ENCODE measurements at places on chromosomes 16 and 17.

GRCh38 chr17:49861150-49861884 is 13.4 kb upstream of the TAC4 start:
- DNase-seq, result peak; percentile 76

- DNase-seq, result peak; percentile 35
Measured at GRCh38 chr17:81251094-81251708, 12.1 kb downstream of the NDUFAF8 start.

GRCh38 chr16:80720804-80721371 is 83.5 kb downstream of the CDYL2 start:
- DNase-seq, result no peak

DNA sequence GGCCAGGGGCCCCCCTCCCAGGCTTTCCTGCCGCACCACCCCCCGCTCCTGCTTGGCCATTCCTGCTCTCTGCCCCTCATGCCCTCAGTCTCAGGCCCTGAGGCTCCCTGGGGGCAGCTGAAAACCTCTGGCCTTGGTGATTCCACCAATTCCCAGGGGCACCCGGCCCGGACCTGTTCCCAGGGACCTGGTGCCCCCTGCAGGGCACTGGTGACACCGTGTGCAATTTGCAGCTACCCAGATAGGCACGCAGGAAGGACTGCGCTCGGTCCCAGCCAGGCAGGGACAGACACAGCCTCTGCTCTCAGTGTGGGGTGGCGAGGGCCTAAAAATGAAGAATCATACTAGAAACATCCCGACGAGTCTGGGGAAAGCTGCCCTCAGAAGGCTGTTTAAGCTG is 13.4 kb downstream of the WFDC1 start:
- peak; percentile 87 for DNase-seq

DNA sequence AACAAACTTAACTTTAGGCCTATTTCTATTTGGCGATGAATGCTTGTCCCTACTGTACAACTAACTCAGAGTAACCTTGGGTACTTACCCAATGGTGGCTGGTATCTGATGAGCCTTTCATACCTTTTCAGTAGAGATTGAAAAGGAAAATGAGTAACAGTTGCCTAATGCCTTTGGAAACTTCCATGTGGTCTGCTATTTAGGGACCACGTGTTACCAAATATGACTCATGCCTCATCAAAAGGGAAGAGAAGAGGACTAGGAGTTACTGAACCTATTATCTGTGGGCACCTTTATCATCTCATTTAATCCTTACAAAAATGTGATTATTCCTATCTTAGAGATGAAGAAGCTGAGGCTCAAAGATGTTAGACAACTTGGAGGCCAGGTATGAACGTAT is 8.1 kb downstream of the MYOCD start:
- DNase-seq, result no peak

DNA sequence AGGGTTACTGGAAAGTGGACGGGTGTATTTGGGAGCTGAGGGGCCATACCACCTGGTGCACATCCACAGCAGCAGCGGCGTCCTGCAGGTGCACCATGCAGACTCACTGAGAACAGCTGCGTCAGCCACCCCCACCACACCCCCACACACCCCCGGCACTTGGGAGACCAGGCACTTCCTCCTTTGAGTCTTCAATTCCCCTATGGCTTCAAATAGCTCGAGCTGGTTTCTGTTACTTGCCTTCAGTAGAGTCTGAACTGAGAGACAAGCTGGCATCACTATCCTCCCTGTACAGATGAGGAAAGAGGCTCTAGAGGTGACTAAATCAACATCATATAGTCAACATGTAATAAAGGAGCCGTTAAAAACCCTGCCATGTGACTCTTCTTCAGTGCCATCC is 15.4 kb downstream of the CUEDC1 start:
- DNase-seq, result peak; percentile 23

DNA sequence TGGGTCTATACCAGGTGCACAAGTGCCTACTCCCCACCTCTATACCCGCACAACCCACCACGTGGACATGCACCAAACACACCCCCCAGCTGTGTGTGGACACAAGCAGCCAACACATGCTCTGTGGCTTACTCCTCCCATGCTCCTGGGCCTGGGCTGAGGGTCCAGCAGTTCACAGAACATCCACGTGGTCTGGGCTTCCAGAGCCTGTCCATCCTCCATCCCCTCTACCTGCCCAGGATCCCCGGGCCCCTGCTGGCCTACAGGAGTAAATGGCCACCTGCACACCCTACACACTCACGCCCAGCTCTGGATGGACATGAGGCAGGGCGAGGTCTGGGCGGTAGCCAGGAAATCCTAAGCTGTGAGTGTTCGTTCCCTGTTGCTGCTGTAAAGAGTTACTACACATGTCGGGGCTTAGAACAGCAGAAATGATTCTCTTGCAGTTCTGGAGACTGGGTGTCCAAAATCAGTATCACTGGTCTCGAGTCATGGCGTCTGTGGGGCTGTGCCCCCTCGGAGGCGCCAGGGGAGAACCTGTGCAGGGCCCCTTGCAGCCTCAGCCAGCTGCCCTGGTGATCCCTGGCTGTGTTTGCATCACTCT is 15.0 kb upstream of the RAI1 start:
- no peak for DNase-seq

DNA sequence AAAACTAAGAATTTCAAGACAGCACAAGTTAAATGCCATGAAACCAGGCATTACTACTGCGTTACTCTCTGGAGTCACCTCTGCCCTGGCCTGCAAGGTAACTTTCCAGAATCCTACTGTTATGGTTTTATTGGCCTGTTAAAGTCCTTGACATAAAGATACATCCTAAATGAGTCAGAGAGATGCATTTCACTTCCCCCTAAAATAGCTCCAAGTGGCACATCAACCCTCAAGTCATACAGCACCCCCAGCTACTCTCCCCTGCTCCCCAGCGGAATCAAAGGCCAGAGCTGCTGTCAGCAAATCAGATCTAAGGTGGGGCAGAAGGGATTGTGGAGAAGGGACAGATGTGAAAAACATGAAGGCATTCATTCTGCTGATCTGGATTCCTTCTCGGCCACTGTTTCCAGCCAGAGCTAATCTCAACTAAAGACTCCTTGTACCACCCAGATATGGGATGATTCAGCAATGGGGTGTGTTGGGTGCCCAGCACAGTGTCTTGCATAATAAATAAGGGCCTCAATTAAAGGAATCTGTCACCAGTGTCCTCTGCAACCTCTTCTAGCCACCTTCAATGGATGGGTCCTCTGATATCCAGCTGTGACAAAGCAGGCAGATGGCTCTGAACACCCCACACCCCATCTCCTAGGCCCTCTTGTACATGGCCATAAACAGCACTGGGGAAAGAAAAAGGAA is 8.5 kb upstream of the CCL1 start:
- DNase-seq, result no peak

GRCh38 chr16:30592871-30593270 is 7.4 kb upstream of the ZNF785 start:
- DNase-seq, result no peak

GRCh38 chr16:7318686-7319085 is 14.0 kb upstream of the RBFOX1 start:
- DNase-seq, result no peak

DNA sequence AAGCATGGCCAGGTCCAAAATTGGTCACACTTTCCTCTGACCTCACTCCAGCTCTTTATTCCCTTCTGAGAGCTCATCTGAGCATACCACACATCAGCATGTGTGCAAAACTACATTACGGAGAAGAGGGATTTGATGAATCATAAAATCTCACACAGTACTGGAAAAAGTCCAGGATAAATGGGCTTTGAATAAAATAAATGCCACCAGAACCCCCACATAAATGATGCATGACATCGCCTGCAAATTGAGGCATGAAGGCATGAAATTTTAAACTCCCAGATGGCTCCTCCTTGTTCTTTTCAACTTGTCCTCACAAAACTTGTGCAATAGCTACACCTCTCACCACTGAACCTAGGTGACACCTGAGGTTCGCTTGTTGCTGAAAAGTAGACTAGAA is 439.5 kb downstream of the CA10 start:
- no peak for DNase-seq

GRCh38 chr17:68356520-68356919 is 65.2 kb downstream of the ARSG start:
- DNase-seq, result no peak

- no peak for DNase-seq
Measured at GRCh38 chr17:883586-883962, 96.0 kb downstream of the NXN start.

DNA sequence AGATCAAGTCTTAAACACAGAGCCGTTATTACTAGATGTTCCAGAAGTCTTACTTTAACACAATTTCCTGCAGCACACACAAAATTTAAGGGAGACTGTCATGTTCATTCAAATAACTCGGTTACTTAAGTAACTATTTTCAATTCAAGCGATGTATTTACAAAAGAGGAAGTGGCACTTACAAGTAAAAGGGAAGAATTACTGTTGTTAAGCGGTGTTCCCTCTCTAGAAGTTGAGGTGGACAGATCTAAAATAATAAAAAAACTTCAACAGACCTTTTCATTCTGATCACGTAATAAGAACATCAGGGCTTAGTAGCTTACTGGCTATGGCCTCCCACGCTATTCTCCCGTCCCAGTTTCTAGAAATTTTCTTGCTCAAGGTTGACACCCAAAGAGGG is 26.2 kb upstream of the TXNDC11 start:
- DNase-seq, result no peak

- DNase-seq, result peak; percentile 56
Measured at GRCh38 chr17:6078458-6078871, 8.3 kb downstream of the WSCD1 start.

- DNase-seq, result no peak
Measured at GRCh38 chr16:86026916-86027315, 128.0 kb downstream of the IRF8 start.

GRCh38 chr16:50666658-50667496 is 14.2 kb downstream of the SNX20 start:
- no peak for DNase-seq

DNA sequence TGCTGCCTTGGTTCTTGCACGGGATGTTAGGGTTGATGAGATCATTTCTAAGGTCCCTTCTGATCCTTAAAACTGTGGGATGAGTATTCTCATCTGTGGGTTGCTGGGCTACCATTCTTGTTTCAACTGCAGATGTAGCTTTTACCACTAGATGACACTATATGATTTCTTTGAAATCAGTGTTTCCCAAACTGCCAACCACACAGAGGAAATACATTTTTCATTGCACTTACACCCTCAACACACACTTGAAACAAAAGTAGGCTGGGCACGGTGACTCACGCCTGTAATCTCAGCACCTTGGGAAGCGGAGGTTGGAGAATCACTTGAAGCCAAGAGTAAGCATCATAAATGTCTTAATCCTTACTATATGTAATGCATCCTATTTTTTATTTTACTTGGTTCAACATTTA is 15.3 kb downstream of the LCMT1 start:
- no peak for DNase-seq

DNA sequence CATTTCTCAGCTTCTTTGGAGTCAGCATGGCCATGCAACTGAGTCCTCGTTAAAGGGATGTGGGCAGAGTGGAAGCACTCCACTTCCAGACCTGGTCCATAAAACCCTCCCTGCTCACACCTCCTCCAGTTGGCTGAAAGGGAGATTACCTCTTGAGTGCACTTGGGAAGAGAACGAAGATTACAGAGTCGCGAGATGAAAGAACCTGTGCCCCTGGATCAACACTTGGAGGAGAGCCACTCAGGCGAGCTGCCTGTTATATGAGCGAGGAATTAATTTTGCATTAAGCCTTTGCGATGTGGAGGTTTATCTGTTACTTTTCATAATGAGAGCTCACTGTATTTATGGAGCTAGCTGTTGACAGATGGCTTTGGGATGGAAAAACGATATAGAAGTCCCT is 147.9 kb downstream of the MAF start:
- no peak for DNase-seq

GRCh38 chr17:41020336-41020735 is 6.7 kb downstream of the KRTAP1-5 start:
- no peak for DNase-seq

GRCh38 chr16:84704253-84704652 is 4.5 kb downstream of the USP10 start:
- DNase-seq, result no peak

- no peak for DNase-seq
Measured at GRCh38 chr16:50697881-50698767, 4.7 kb downstream of the NOD2 start.

GRCh38 chr17:44130693-44131349 is 7.4 kb upstream of the HDAC5 start:
- DNase-seq, result no peak

DNA sequence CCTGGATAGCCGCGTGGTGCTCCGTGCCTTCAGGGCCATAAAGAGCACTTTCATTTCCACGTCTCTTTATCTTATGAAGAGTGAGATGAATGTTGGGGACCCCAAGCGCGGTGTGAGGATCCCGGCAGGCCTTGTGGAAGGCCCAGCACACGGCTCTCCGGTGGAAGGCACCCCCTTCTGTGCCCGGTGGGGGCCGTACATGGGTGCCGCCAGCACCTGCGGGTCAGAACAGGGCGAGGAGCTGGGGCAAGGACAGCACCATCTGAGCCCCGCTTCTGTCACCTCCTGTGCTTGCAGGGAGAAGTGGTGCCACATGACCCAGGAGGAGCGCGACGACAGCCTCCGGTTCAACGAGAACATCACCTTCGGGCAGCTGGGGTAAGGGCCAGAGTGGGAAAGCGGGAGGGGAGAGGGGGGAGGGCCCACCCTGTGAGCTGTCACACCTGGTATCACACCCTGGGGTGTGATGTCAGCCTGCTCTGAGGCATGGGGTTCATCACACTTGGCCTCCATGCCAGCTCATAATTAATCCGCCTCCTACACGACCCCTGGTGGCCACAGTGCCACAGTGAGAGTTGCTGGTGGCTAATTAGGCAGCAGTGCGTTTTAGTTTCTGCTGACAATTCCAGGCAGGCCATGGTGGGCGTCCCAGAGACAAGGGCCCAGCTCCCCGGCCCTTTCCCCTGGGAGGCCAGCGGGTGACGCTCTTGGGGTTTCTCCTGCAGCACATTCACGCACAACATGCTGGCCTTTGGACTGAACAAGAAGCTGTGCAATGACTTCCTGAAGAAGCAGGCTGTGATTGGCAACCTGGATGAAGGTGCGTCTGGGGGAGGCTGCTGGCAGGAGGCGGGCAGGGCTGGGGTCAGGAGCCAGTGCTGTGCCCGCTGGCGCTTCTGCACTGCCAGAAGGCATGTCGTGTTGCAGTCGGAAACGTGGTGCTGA is 25.7 kb downstream of the CIBAR2 start:
- peak; percentile 92 for DNase-seq

- DNase-seq, result no peak
Measured at GRCh38 chr16:68068926-68069325, 16.2 kb upstream of the NFATC3 start.

DNA sequence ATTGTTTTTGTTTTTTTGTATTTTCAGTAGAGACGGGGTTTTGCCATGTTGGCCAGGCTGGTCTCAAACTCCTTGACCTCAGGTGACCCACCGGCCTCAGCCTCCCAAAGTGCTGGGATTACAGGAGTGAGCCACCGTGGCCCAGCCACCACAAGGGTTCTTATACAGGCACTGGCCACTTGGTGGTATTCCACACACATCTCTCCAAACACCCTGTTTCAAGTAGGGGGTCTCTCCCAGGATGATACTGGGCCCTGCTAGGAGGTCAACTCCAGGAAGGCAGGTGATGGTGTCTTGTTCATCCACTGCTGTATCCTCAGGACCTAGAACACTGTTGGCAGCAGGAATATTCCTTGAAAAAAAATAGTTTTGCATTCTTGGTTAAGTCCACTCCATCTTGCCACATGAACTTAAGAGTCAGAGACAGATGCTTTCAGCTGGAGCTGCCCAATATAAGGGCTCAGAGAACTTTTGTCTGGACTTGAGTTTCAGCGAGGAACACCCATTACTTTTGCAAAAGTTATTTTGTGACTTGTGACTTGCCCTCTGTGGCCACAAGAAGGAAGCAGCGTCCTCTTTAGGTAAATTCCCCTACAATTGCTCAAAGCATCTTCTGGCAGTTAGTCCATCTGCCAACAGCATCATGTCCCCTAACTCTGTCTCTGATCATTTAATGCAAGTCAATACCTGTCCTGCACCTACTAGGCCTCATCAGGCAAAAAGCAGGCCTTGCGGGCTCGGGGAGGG is 7.4 kb upstream of the EEF2K start:
- DNase-seq, result no peak
